Activated gamma-delta T cell treated with anti-CD3 and anti-CD28 coated beads, Interleukin-2, amount 50 U/mL, for 16 hours (primary cell): ENCODE measurements at places on chromosomes 5 and 9.

- no peak for DNase-seq
These were observed 103.1 kb downstream of the BNC2 start for GRCh38 chr9:16767366-16767765.

DNA sequence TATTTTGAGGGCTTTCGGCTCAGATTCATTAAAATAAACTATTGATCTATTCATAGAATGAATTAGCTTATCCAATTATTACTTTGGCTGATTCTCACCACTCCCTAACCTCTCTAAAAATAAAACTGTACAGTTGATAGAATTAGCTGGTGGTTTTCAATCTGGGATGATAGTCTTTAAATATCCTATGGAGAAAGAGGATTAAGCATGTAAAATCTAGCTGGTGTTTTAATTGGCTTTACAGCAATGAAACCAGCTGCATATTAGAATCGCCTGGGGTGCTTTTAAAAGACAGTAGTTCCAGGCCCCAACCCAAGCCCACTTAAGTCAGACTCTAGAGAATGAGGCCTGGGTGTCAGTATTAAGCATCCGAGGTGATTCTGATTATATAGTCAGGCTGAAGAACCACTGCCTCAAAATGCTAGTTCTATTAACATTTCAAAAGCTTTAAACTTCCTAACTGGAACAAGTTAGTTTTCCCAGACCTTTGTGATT, 95.1 kb downstream of the MAP1B start:
- no peak for DNase-seq

GRCh38 chr5:78661691-78662090, 13.1 kb upstream of the LHFPL2 start:
- DNase-seq = no peak

- DNase-seq = no peak
These were observed 43.2 kb upstream of the ANKH start for GRCh38 chr5:14914623-14915260.

DNA sequence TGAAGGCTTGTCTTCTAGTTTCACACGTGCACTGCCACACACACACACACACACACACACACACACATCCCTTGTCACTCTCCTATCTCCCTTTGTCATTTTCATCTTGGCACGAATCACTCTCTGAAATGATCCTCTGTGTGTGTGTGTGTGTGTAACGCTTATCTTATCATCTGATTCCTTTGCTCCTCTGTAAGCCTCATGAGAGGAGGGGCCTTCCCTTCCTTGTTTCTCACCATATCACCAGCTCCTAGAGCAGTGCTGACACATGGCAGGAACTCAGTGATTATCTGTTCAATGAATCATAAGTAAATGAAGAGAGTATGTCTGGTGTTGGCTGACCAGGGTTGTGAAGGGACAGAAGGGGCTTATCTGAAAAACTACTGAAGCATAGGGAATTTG, 53.3 kb downstream of the PDE4D start:
- no peak for DNase-seq

DNA sequence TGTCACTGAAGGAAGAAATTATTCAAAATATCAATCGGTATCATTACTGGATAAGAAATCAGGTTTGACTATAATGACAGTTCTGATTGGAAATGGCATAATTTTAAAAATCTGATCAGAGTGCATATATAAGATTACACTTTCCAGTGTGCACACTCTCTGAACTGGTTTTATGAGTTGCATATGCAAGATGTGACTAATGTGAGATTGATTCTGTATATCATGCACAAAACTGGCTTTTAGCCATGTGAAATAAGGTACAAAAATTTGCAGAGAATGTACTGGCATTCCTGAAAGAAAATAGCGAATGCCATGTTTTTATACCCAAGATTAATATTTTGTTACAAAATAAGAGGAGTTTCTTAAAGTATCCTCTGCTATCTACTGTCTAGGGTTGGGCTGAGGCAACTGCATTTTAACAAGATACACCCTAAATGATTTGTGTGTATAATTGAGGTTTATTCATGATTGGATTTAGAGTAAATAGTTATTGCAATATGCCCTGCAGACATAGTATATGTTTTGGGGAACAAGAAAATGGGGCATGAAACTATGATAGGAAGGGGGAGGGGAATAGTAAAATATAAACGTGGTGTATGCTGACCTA, 70.7 kb downstream of the LNPEP start:
- DNase-seq = no peak

DNA sequence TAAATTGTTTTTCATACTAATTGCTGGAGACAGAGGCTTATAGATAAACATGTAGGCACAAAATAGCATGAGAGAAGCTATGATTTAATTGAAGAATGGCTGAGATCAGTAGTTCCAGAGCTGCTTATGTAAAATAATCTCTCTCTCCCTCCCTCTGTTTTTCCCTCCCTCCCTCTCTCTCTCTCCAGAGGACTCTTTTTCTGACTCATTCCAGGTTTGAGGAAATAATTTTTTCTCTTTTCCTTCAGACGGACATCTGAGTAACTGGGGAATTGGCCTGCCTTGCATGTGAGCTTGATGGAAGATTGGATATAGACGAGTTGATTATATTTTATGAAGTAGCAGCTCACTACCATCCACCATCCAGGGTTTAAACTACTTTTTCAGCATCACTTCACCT, 35.5 kb downstream of the KCTD16 start:
- DNase-seq = no peak

GRCh38 chr5:59525311-59525710, 368.2 kb downstream of the PDE4D start:
- no peak for DNase-seq

- DNase-seq = no peak
These were observed 16.8 kb downstream of the TRAF2 start for GRCh38 chr9:136903041-136903554.

GRCh38 chr9:71895117-71895516, 15.9 kb downstream of the ABHD17B start:
- DNase-seq = no peak

DNA sequence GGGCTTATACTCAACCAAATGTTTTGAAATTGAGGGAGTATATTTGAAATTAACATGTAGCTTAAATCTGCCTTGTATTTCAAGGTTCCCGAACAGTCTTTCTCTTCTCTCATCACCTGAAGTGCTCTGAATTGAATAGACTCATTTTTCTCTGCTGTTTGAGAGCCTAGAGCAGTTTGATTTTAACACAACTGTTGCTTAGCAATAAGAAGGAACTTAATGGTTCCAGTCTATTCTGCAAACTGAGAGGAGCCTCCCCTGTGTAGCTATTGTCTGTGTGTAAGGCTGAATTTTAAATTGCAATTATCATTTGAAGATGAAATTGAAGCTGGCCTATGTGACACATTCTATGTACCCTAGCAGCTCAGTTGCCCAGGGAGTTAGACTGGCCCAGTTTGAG, 87.1 kb upstream of the CKMT2 start:
- no peak for DNase-seq

DNA sequence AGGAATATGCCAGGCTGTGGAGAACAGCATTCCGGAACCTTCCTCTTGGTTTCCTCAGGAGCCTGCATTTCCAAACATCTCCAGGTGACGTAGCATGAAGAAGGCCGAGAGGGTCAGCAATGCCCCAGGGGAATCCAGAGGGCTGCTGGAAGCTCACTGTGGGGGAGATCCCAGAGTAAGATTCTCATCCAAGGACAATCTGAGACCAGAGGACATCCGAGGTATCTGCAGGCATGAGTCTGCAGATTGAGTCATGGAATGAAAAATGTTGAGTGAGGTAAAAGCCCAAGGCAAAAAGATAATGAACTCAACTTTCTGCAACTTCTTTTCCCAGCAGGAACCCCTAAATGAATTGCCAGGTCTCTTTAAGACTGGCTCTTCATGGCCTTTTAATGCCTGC, 73.5 kb downstream of the KIF4B start:
- no peak for DNase-seq

GRCh38 chr5:58450018-58450417, 9.9 kb downstream of the PLK2 start:
- no peak for DNase-seq

GRCh38 chr5:153523211-153523610, 32.7 kb downstream of the GRIA1 start:
- DNase-seq = no peak

DNA sequence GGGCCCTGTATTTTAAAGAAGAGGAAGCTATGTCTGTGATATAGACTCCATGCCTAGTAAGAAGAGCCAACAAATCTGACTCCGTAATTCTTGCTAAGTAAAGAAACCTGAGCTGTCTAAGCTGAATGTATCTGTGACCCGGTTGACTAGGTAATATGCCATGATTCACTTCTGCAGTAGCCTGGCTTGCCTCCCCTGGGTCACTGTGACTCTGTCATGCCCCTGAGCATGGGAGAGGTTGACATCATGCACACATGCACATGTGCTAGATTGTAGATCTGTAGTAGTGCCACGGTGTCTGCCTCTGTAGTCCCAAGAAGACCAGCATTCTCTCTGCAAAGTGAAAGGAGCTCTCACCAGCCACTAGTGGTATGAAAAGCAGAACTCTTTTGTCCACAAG, 9.1 kb downstream of the SLC22A5 start:
- DNase-seq = no peak

- DNase-seq = no peak
These were observed 128.5 kb upstream of the VLDLR start for GRCh38 chr9:2493109-2493508.

- no peak for DNase-seq
These were observed 597 bp downstream of the SLC31A1 start for GRCh38 chr9:113221800-113222481.

- no peak for DNase-seq
These were observed 9.4 kb downstream of the HNRNPAB start for GRCh38 chr5:178213748-178214151.
